ENCODE measurements at places on chromosomes 3 and 15. TPM values are rescaled to one million over a fixed set of nuclear protein-coding genes. Genes with fewer than 3 reads are reported as not detected.

DNA sequence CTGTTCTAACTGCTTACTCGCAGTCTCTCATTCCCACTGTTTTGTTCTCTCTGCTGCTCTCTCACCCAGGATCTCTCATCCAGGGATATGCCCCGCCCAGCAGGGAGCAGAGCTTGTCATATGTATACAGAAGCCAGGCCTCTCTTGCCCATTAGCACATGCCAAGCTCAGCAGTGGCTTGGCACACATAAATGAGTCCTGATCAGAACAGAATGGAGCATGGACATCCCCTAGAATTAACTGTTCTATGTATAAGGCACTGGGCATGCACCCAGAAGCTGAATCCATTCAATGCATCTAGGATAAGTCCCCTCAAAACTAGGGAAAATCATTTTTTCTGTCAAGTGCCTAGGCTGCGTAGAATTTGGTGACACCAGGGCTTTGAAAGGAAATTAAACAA is 61.6 kb downstream of the IGSF11 start:
- DNase-seq: no peak

DNA sequence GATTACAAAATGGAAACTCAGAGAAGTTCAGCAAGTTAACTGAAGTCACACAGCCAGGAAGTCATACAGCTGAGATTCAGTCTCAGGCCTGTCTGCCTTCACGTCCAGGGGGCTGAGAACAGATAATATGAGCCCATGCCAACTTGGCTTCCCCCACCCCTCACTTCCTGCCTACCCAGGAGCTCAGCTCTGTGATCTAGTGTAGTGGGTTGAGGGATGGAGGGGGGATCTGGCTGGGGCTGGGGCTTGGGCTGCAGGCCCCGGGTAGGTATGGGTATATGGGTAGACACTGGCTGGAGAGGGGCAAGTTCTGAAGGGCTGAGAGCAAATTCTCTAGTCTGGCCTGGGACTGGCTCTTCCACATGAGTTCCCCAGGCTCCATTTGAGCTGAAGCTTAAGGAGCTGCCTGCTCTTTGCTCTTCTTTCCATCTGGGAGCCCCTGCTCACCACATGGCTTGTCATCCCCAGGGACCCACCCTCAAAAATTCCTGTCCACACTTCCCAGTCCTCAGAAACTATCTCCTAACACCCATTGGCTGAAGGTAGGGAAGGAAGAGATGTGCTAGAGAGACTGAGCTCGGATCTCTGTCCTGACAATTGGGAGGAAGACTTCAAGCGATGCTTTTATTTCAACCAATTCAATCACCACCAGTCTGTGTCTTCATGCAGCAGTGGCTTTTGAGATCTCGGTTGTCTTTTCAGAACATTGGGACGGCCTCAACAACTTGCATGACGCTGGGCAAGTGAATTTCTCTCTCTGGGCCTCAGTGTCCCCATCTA is 2.0 kb downstream of the RASGRF1 start:
- no peak for DNase-seq

Gene RTP4
- polyA plus RNA-seq: 0.70 TPM

- DNase-seq: peak; percentile 46
Measured at GRCh38 chr15:58957101-58957973, 23.9 kb upstream of the SLTM start.

DNA sequence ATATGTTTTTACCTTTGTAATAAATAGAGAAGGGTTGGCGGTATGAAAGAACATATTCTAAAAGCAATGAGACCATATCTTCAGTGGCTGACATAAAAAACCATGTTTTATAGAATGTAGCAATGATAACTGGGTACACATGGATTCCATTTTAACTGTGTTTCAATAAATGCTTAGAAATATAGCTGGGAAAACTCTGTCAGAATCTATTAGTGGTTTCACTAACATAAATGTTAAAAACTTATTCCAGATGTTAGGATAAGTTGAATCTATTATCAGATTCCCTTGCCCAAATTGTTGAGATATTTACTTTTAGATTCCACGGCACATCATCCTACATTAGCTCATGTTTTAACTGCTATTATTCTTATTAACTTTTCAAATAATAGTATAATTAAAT is 772.2 kb upstream of the ALCAM start:
- DNase-seq: no peak

- DNase-seq: no peak
Measured at GRCh38 chr3:116741467-116741866, 31.9 kb downstream of the TUSC7 start.

Gene POC1A
- 10.5 TPM for polyA plus RNA-seq

- DNase-seq: no peak
Measured at GRCh38 chr3:24229468-24230221, 265.0 kb downstream of the THRB start.

DNA sequence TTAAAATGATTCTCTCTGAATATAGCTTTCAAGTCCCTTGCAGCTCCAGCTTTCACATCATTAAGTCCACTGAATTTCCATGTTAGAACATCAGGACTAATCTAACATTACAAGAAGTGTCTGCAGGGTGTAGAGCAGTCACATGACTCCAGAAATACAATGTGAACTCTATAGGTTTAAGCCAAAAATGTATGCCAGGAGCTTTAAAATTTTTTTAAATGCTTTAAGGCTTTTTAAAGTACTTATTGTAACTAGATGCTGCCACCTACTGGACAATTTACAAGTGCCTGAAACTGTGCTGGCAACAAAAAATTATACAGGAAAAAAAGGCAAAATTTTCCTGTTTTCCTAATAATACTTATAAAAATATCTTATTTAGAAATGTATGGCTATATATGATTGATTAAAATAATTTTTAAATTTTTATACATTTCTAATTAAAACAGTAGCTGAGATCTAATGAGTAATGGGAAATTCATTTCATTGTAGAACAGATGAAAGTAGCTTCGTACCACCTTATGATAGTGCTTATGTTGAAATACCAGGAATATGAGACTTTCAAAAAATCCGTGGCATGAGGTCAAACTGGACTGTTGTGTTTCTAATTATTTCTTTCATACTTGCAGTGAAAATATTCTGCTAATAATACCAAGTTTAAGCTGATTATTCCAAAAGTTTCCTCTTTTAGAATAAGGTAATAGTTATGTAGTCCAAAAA is 25.7 kb downstream of the FSIP1 start:
- peak; percentile 68 for DNase-seq

- DNase-seq: no peak
Measured at GRCh38 chr15:40301467-40302179, 6.1 kb downstream of the PLCB2 start.

Gene PLA1A
- 7.3 TPM for polyA plus RNA-seq

- no peak for DNase-seq
Measured at GRCh38 chr3:99883693-99884092, 66.0 kb downstream of the CMSS1 start.

- no peak for DNase-seq
Measured at GRCh38 chr3:188187053-188187452, 33.1 kb downstream of the LPP start.

Gene CPNE9
- polyA plus RNA-seq: not detected

DNA sequence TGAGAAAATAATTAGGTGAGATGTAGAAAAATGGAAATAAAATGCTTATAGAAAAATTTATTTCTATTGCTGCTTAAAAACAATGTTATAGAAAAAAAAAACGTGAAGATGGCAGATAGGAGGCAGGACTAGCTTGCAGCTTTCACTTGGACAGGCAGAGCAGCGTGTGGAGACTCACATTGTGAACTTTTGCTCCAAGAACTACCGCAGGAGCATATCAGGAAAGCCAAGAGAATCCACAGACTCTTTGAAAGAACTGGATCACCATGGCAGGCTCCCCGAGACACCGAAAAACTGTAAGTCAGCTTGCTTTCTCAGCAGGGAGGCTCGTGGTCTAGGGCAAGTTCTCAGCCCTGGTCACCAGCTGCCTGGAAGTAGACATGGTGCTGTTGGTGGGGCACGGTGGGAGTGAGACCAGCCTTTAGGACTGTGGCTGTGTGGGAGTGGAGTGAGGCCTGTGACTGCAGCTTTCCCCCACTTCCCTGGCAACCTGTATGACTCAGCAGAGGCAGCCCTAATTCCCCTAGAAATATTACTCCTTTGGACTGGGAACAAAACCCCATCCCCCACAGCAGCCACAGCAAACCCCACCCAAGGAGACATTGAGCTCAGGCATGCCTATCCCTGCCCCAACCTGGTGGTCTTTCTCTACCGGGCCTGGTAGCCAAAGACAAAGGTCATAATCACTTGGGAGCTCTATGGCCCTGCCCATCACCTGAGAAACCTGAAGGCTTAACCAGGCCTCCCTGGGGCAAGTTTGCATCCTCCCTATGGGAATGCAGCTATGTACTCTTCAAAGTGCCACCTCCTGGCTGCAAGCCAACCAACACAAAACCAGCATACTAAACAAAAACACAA is 22.8 kb downstream of the STRIT1 start:
- no peak for DNase-seq

GRCh38 chr15:57017024-57017423 is 98.6 kb downstream of the TCF12 start:
- DNase-seq: no peak

- DNase-seq: no peak
Measured at GRCh38 chr3:99425930-99426329, 212.5 kb upstream of the COL8A1 start.

DNA sequence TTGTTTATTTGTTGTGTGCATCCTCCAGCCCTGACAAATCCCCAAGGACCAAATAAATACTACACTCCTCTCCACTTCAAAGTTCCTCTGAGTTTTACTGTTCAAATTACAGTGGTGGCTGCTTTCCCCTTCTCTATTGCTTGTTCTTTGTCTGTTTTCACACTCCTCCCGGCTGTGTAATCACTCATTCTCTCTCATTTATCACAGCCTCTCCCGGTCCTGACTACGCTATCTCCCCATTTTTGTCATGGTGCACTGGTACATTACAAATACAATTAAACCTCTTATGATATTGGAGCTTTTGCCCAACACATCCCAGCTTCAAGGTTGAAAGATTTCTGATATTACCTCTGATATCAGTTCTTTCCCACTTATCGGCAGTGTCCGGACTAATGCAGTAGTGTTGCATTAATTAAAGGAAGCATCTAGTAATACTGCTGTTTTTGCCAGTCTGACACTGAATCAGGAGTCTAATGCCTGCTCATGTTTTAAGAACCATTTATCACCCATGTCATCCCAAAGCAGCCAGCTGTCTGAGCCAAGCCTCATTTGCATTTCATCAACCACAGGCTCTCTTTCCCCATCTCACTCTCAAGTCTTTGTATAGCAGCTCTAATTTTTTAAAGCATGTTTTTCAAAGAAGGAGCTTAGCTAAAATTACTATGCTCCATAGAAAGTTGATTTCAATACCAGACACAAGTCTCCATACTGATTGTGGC is 740.5 kb downstream of the ROBO2 start:
- no peak for DNase-seq

Measured in left kidney (tissue), 8 donors.